ENCODE measurements at places on chromosomes 3 and 15. TPM values are rescaled to one million over a fixed set of nuclear protein-coding genes. Genes with fewer than 3 reads are reported as not detected.
A peak's percentile ranks its signal among the peaks of the same experiment; 100 is the strongest.

Gene ZNF80
- total RNA-seq = not detected

Gene KNG1
- not detected for total RNA-seq

Gene PLSCR5
- not detected for total RNA-seq

DNA sequence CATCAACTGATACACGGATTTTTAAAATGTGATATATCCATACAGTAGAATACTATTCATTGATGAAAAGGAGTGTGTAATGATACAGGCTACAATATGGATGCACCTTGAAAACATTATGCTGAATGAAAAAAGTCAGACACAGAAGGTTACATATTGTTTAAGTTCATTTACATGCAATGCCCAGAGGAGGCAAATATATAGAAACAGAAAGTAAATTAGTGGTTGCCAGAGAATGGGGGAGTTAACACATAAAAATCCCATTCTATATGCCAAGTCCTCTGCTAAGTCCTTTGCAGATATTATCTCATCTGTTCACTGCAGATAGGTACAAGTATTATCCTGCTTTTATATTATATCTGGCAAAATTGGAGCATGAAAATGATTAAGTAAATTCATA, 22.1 kb upstream of the CDIN1 start:
- H3K27ac ChIP-seq = no peak overlapping the region
- H3K4me1 ChIP-seq = no peaks in the 10 kb centered on the region
- no peaks in the 10 kb centered on the region for H3K27me3 ChIP-seq
- DNase-seq = no peak
- H3K4me3 ChIP-seq = no peak overlapping the region

GRCh38 chr3:81549388-81549787, 212.1 kb downstream of the GBE1 start:
- H3K27ac ChIP-seq = no peak overlapping the region
- no peak for DNase-seq
- H3K4me1 ChIP-seq = no peaks in the 10 kb centered on the region
- no peak overlapping the region for H3K4me3 ChIP-seq

DNA sequence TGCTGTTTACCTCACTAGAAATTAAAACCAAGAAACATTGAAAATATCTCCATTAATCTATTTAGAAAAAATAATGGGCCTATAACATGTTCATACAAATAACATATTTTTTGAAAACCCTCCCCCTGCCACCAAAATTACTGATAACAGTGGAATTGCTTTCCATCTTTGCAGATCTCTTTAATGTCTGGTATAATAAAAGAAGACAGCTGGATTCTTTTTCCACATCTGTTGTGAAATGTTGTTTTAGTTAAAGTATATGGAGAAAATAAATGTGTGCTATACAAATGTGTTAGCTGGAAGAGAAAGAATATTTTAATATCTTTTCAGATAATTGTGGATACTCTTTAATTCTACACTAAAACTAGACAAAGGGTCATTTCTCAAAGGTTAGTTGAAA, 251.0 kb upstream of the GOLGA6L4 start:
- no peak overlapping the region for H3K27ac ChIP-seq
- H3K4me3 ChIP-seq = no peak overlapping the region
- no peaks in the 10 kb centered on the region for H3K36me3 ChIP-seq
- H3K4me1 ChIP-seq = no peaks in the 10 kb centered on the region
- no peaks in the 10 kb centered on the region for H3K27me3 ChIP-seq

DNA sequence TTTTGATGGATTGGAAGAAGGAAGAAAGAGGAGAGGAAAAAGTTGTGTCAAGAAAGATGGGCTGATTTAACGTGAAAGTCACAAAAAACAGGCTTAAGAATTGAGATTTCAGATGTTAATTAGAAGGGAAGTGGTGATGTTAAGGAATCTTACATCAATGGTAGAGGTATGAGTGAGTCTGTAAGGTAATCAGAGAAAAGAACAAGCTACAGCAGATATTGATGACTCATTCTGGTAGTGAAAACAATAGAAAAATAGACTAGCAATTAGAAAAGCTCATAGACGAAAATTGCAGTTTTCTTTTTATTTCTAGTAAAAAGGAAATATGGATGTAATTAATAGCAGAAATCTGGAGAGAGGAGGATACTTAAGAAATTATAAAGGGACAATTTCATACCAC, 559.6 kb downstream of the MCTP2 start:
- H3K27me3 ChIP-seq = no peaks in the 10 kb centered on the region
- H3K4me1 ChIP-seq = no peaks in the 10 kb centered on the region
- H3K27ac ChIP-seq = no peak overlapping the region
- no peak for DNase-seq
- H3K36me3 ChIP-seq = no peaks in the 10 kb centered on the region
- H3K4me3 ChIP-seq = no peak overlapping the region

- H3K4me3 ChIP-seq = no peak overlapping the region
- no peak for DNase-seq
- no peaks in the 10 kb centered on the region for H3K4me1 ChIP-seq
- H3K36me3 ChIP-seq = no peaks in the 10 kb centered on the region
- no peak overlapping the region for H3K27ac ChIP-seq
Measured at GRCh38 chr3:120370463-120370862, 21.3 kb upstream of the LRRC58 start.

DNA sequence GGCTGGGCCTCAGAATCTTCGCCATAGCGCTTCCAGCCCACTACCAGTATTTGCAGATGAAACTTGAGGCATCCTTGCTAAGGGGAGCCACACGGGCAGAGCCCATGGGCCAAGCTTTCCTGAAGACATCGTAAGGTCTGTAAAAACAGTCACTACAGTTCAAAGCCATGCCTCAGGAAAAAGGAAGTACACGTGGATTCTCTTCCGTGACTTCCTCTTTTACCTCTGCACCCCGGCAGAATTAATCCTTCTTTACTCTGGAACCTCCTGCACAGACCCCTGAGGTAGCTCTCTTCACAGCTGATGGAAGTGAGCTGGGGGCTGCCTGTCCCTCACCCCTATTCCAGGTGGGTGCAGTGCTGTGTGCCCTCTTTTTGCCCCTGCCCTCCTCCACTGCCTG, 129.2 kb downstream of the CHDH start:
- H3K27me3 ChIP-seq = no peaks in the 10 kb centered on the region
- no peak overlapping the region for H3K27ac ChIP-seq
- no peak for DNase-seq
- H3K4me3 ChIP-seq = no peak overlapping the region
- H3K4me1 ChIP-seq = no peaks in the 10 kb centered on the region

- peaks cover 2% of the 10 kb centered on the region for H3K27me3 ChIP-seq
- no peaks in the 10 kb centered on the region for H3K36me3 ChIP-seq
- no peaks in the 10 kb centered on the region for H3K4me1 ChIP-seq
- H3K4me3 ChIP-seq = peak overlapping the region; percentile 14
- DNase-seq = peak; percentile 51
Measured at GRCh38 chr3:66195347-66195783, 25.4 kb upstream of the SLC25A26 start.

DNA sequence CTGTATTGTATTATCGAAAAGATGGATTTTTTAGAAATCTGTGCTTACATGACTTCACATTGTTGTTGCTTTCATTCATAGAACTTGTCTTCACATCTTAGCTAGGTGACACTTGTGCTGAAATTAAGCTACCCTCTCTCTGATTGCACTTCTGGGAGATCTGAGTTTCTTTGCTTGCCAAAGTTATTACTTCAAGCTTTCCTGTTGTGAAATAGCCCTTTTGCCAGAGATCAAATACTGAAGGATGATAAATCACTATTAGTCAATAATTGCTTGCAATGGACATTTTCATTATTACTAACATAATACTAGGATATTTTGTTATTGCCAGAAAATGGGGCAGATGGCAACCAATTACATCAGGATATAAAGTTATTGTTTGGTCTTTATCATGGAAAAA, 34.7 kb downstream of the PIK3CA start:
- no peak overlapping the region for H3K27ac ChIP-seq
- H3K27me3 ChIP-seq = no peaks in the 10 kb centered on the region
- H3K4me3 ChIP-seq = no peak overlapping the region
- DNase-seq = no peak

DNA sequence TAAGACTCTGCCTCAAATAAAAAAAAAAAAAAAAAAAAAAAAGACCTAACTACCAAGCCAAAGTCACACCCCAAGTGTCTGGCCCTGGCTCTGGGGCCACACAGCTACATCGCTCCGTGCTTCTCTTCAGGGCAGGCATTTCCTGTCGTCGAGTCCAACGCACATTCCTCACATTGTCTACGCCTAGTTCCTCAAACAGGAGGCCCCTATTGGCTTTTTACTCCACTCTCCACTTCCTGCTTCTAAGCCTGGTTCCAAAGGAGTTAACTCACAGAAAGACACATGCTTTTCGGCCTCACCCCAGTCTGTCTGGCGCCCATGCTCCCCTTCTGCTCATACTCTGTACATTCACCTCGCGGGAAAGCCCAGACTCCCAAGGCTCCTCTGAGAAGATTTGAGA, 28.8 kb downstream of the KNG1 start:
- peak; percentile 25 for DNase-seq
- H3K27me3 ChIP-seq = no peaks in the 10 kb centered on the region
- H3K36me3 ChIP-seq = no peaks in the 10 kb centered on the region
- H3K27ac ChIP-seq = no peak overlapping the region

DNA sequence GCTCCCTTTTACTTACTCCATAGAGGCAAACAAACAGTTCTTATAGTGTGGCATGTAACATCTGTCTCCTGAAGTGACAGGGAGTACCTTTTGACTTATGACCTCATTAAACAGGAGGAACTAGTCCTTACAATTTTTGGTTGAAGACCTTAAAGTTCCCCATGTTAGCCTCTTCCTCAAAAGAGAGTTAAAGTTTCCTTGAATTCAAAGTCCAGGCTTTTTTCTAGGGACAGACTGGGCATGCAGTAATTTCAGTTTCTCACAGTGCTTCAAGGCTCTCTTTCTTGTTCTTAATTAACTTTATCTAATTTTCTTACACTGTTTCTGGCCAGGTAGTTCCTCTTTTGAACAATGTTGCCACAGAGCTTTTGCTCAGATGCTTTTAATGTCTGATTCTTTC, 12.1 kb downstream of the GOLM2 start:
- no peaks in the 10 kb centered on the region for H3K36me3 ChIP-seq
- no peak for DNase-seq
- H3K27me3 ChIP-seq = no peaks in the 10 kb centered on the region
- peaks cover 7% of the 10 kb centered on the region for H3K4me1 ChIP-seq

GRCh38 chr3:160226026-160226907, 1.0 kb downstream of the C3orf80 start:
- no peak overlapping the region for H3K27ac ChIP-seq
- no peaks in the 10 kb centered on the region for H3K36me3 ChIP-seq
- no peak for DNase-seq

DNA sequence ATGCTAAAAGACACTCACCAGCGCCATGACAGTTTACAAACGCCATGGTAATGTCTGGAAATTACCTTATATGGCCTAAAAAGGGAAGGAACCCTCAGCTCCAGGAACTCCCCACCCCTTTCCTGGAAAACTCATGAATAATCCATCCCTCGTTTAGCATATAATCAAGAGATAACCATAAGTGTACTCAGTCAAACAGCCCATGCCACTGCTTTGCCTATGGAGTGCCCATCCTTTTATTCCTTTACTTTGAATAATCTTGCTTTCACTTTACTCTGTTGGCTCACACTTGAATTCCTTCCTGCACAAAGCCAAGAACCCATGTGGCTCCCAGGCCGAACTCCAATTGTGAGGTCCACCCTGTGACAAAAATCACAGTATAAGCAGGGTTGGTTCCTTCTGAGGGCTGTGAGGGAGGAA, 19.1 kb upstream of the FSTL1 start:
- H3K4me1 ChIP-seq = peaks cover 13% of the 10 kb centered on the region
- H3K4me3 ChIP-seq = no peak overlapping the region
- H3K27me3 ChIP-seq = no peaks in the 10 kb centered on the region
- no peak for DNase-seq

GRCh38 chr3:11692532-11692813, 48.8 kb upstream of the VGLL4 start:
- H3K4me1 ChIP-seq = no peaks in the 10 kb centered on the region
- H3K27ac ChIP-seq = no peak overlapping the region
- no peaks in the 10 kb centered on the region for H3K27me3 ChIP-seq
- no peak for DNase-seq

- no peaks in the 10 kb centered on the region for H3K27me3 ChIP-seq
- H3K36me3 ChIP-seq = peaks cover 2% of the 10 kb centered on the region
- H3K27ac ChIP-seq = no peak overlapping the region
- H3K4me3 ChIP-seq = no peak overlapping the region
Measured at GRCh38 chr15:70608144-70608543, 155.2 kb downstream of the UACA start.

DNA sequence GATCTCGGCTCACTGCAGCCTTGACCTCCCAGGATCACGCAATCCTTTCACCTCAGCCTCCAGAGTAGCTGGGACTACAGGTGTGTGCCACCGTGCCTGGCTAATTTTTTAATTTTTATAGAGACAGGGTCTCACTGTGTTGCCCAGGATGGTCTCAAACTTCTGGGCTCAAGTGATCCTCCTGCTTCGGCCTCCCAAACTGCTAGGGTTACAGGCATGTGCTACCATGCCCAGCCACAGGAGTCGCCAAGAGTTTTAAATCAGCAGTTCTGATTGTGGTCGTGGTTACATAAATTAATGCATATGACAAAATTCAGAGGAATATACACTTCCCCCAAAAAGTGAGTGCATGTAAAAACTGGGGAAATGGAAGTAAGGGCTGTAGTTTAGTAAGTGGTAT, 32.9 kb downstream of the MEGF11 start:
- DNase-seq = no peak
- H3K27me3 ChIP-seq = peaks cover 2% of the 10 kb centered on the region

GRCh38 chr15:29910068-29910467, 87.8 kb upstream of the TJP1 start:
- H3K4me3 ChIP-seq = no peak overlapping the region
- no peak overlapping the region for H3K27ac ChIP-seq
- H3K4me1 ChIP-seq = no peaks in the 10 kb centered on the region
- no peak for DNase-seq
- H3K36me3 ChIP-seq = no peaks in the 10 kb centered on the region

DNA sequence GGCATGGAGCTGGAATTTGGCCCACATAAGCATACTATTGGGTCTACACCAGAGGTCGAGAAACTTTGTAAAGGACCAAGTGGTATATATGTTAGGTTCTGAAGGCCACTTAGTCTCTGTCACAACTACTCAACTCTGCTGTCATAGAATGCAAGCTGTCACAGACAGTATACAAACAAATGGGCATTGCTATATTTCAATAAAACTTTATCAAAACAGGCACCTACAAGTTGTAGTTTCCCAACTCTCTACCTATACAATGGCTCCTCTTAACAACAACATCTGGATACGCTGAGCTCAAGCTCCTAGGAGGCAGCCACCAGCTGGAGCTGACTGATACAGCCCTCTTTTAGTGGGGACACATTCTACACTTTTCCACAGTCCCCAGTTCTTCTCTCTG, 15.7 kb upstream of the PRICKLE2 start:
- H3K4me3 ChIP-seq = no peak overlapping the region
- no peak overlapping the region for H3K27ac ChIP-seq
- no peaks in the 10 kb centered on the region for H3K27me3 ChIP-seq
- H3K4me1 ChIP-seq = peaks cover 10% of the 10 kb centered on the region

DNA sequence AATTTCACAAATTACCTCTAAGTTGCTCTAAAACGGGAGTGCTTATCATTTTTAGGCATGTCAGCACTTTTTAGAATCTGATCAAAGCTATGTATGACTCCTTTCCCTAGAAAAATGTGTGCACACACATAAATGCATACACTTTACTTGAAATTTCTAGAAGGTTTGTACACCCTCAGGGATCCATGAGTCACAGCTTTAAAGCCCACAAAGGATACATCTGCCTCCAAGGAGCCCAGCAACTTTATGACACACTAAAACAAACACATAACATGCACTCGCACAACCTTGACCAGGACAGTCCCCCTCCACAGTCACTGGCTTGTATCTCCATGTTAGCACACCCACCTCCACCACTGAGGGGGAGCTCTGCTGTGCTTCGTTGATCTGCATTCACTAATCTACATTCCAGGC, 722.0 kb upstream of the CFAP20DC start:
- no peak overlapping the region for H3K4me3 ChIP-seq
- DNase-seq = peak; percentile 61
- H3K4me1 ChIP-seq = no peaks in the 10 kb centered on the region
- H3K27ac ChIP-seq = no peak overlapping the region

Data from fibroblast of lung (primary cell).